ENCODE measurements at places on chromosomes 3 and 15.

- no peak for DNase-seq
Observed at GRCh38 chr3:21020681-21021080, 730.3 kb downstream of the ZNF385D start.

- no peak for DNase-seq
Observed at GRCh38 chr3:122481390-122481789, 33.3 kb downstream of the KPNA1 start.

DNA sequence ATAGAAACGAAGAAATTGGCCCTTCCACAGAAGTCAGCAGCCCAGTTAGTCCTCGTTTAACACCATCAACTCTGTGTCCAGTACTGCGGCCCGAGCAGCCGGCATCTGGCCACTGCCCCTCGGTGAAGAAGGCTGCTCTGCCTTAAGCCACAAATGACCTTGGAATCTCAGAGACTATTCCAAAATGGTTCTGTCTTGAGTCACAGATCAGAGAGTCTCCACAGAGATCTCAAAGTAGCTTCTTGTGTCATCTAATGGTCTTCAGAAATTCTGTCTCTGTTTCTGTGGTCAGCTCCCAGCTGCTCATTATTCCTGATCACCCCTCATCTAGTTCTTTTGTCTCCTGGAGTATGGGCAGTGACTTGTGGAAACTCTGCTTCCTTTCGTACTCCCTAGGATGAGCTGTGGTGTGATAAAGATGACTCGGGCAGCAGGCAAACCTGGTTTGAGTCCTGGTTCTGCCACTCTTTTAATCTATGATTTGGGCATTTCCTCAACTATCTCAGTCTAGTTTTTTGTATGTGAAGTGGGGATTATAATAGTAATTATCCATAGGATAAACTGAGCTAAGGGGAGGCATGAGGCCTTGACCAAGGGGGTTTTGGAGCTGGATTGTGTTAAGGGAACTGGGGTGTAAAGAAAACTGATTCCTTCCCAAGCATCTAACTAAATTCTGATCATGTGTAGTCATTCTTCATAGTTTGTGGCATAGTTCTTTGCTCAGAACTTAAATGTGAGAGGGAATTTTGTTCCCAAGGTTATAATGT is 22.6 kb downstream of the CRTC3 start:
- no peak for DNase-seq

DNA sequence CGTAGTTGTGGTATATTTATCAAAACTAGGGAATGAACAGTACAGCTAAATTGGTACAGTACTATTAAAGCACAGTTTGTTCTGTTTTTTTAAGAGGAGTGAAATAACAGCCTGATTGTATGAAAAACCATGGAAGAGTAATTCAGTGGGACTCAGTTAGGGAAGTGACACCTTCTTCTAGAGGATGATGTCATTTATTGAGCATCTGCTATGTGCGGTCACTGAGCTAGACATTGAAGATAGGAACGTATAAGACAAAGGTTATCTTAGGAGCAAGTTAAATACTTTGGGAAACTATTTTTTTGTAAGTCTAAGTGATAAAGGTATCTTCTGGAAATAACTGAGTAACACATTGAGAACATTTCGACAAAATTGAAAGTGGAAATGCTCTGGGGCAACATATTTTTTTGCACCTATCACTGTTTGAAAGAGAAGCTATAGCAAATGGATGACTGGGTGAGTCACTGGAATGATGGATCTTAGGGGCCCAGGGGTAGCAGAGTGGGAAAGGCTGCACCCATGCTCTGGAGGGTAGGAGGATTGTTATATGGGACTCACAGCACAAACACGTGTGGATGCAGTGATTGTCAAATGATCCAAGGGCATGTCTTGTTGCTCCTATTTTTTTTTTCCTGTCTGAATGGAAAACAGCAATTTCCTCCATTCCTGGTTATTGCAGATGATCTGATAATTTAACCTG is 43.0 kb downstream of the OXNAD1 start:
- DNase-seq = no peak

GRCh38 chr15:88630798-88631463 is 7.9 kb upstream of the ISG20 start:
- no peak for DNase-seq

DNA sequence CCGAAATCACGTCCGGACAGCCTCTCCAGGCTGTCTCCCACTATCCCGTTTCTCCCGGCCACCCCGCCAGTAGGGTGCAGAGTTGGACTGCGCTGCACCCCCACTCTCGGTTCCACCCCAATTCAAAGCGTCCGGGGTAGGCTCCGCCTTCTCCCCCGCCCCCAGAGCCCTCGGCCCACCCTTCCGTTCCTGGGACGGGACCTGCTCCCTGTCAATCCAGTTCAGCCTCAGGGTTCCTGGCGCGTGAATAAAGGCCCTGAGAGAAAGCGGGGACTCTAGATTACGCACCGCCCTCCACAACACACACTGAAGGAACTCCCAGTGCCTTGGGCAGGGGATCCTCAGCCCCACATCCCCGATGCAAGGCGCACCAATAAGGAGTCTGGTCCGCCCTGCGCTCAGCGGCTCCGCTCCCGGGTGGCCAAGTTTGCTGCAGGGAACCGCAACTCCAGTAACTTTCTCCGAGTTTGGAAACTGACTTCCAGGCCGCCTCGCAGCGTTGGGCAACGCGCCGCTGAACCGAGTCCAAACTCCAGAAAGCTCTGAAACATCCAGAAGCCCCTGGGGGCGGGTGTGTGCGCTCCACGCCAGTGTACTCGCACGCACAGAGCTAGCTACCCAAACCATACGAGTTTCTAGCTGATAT is 1.9 kb downstream of the ADAMTS9 start:
- peak; percentile 87 for DNase-seq

GRCh38 chr3:101027286-101027685 is 34.1 kb upstream of the ABI3BP start:
- DNase-seq = no peak

- no peak for DNase-seq
Observed at GRCh38 chr3:120438665-120439370, 12.0 kb downstream of the FSTL1 start.

- DNase-seq = no peak
Observed at GRCh38 chr3:107239703-107240102, 137.5 kb upstream of the CCDC54 start.

DNA sequence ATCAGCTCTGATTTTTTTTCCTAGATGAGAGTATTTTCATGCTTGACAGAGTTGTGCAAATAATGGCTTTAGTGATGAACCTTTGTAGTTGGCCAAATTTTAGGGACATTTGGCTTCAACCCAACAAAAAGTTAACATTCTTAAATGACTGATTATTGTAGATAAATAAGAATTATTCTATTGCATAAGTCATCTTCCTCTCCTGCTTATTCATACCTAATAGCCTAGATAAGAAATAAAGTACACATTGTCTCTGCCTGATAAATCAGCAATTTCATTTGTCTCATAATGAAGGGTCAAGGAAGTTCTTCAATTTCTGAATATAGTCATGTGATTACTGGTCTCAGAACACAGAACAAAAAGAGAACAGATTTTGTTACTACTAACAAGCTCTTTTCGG is 428.9 kb upstream of the IL12A start:
- no peak for DNase-seq

DNA sequence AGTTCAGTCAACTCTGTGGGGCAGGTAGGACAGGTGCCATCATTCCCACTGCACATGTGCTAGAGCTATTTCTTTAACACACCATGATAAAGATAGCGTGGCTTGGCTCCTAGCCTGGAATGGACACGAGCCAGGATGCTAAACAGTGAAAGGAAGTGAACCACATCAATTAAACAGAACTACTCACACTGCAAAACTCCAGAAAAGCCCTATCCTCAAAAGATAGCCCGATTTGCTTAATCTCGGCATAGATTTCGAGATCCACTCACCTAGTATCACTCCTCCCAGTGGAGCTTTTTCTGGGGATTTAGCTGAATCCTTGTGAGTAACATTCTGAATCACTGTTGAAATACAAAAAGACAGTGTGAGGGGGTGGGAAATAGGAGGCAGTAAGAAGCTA is 118.0 kb downstream of the ABI3BP start:
- DNase-seq = no peak

DNA sequence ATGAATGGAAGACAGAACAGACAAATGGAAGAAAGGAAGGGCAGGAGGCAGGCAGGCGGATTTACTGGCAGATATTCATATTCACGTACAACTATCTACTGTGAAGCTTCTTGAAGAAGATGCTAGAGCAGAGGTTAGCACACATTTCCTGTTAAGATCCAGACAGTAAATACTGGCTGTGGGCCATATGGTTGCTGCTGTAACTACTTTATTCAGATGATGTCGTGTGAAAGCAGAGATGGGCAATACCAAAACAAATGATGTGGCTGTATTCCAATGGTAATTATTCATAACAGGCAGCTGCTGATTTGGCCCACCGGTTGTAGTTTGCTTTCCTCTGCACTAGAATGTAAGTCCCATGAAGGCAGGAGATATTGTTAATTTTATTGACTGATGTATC is 115.7 kb upstream of the PRTG start:
- no peak for DNase-seq

GRCh38 chr15:92277776-92278175 is 115.9 kb upstream of the ST8SIA2 start:
- DNase-seq = no peak

DNA sequence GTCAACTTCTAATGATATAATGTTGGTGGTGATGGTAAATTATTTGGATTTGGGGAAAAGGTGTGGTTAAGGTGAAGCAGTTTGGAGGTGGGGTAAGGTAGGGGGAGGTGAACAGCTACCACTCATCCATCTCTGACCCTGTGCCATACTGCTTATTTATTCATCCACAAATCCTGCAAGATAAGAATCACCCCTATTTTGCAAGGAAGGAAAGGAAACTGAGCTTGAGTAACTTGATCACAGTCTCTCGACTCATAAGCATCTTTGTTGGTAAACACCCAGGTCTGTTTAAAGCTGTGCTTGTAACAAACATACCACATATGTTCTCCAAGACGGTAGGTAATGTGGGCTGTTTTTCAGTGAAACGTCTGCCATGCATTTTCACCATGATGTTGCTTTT is 67.3 kb downstream of the PTPRG start:
- no peak for DNase-seq

GRCh38 chr3:194421-194820 is 2.1 kb upstream of the CHL1 start:
- DNase-seq = no peak

DNA sequence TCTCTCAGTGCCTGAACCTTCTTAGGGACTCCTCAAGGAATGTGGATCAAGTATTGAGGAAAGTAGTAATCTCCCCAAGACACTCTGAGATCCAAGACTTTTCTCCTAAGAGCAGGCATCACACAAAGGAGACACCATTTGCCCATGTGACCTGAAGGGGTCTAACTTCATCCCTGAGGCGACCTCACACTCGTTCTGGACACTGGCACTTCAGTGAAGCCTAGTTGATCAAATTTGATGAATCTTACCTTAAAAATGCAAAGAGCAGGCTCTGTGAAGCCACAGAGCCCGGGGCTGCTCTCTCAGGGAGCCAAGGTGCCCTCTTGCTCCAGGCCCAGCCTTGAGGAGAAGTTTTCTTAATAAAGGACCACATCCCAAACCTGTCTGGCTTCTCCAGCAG is 64.3 kb downstream of the SCN11A start:
- no peak for DNase-seq

- DNase-seq = no peak
Observed at GRCh38 chr3:117553461-117553860, 843.9 kb downstream of the TUSC7 start.

GRCh38 chr3:97991293-97991682 is 19.1 kb upstream of the RIOX2 start:
- DNase-seq = no peak

GRCh38 chr15:27714675-27715074 is 384.4 kb downstream of the OCA2 start:
- no peak for DNase-seq

DNA sequence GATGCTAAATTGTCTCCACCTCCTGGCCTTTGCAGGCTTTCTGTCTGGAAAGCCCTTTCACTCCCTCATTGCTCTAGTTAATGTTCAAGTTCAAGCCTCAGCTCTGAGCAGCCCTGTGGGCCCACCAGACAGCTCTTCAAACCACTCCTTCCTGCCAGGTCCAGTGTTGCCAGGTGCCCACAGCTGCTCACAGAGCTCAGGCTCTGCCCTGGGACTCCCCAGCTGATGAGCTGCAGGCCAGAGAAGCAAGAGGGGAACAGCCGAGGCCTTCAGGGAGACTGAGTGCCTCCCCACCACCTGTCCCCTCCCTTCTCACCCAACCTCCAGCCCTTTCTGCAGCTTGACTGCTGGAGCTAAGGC is 1.3 kb upstream of the ZBTB47 start:
- DNase-seq = no peak

- no peak for DNase-seq
Observed at GRCh38 chr15:23595368-23595767, 29.9 kb downstream of the MKRN3 start.

- peak; percentile 87 for DNase-seq
Observed at GRCh38 chr3:149969940-149970715, 567 bp downstream of the PFN2 start.

GRCh38 chr3:63047068-63047467 is 171.9 kb upstream of the CADPS start:
- DNase-seq = no peak

GRCh38 chr3:171481011-171481410 is 20.8 kb upstream of the TNIK start:
- DNase-seq = no peak

- DNase-seq = no peak
Observed at GRCh38 chr15:35728219-35728940, 182.4 kb upstream of the DPH6 start.

- no peak for DNase-seq
Observed at GRCh38 chr15:75770131-75770530, 57.5 kb upstream of the CSPG4 start.

- DNase-seq = no peak
Observed at GRCh38 chr3:122530164-122530563, 15.4 kb upstream of the KPNA1 start.

DNA sequence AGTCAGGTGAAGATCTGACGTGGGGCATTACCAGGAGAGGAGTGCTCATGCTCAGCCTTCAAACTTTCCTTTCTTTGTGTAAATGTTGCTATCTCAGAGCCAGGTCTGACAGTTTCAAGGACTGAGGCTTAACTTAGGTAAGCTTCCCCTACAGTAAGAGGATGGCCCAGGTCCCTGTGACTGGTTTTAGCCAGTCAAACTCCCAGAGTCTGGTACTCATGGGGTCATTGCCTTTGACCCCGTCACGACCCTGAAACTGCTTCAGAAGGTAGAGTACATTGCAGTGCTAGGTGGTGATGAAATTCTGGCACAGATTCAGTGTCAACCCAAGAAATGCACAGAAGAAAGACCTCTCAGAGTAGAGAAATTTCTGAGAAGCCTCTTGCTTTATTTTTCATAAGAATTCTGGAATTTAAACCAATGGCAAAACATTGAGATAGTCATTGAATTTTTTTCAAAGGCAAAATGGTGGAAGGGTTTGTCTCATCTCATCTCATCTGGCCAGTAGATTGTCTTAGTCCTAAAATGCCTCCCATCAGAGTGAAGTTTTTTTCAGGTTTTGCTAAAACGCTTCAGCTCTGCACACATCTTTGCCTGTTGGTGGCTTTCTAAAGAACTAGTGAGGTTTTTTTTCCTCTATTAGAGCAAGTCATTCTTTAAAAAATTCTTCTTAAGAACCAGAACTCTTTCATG is 23.1 kb downstream of the ZBTB38 start:
- DNase-seq = no peak

- DNase-seq = no peak
Observed at GRCh38 chr3:39638301-39638700, 170.8 kb downstream of the MOBP start.

GRCh38 chr3:110974902-110975301 is 96.7 kb upstream of the NECTIN3 start:
- no peak for DNase-seq
